Astrocyte (in vitro differentiated cells and primary cell): ENCODE measurements at places on chromosomes 16 and 17. TPM values are rescaled to one million over a fixed set of nuclear protein-coding genes. Genes with fewer than 3 reads are reported as not detected.

GRCh38 chr16:3879887-3880564 is 487 bp downstream of the CREBBP start:
- no peaks in the 10 kb centered on the region for H3K27me3 ChIP-seq
- peaks cover 25% of the 10 kb centered on the region for H3K4me1 ChIP-seq
- H3K36me3 ChIP-seq: no peaks in the 10 kb centered on the region
- peak overlapping the region; percentile 82 for H3K4me3 ChIP-seq
- DNase-seq: peak; percentile 25
- H3K27ac ChIP-seq: peak overlapping the region; percentile 51

The SCIMP gene
- total RNA-seq: not detected in 2 replicates

GRCh38 chr16:73504591-73505575 is 457.0 kb upstream of the ZFHX3 start:
- no peaks in the 10 kb centered on the region for H3K27me3 ChIP-seq
- H3K4me3 ChIP-seq: no peak overlapping the region
- H3K27ac ChIP-seq: no peak overlapping the region

The SULT1A1 gene
- total RNA-seq: 0.41 and 0.53 TPM in 2 replicates

The SPNS2 gene
- total RNA-seq: 1.3 and 4.3 TPM in 2 replicates

The SYNGR2 gene
- 75.0 and 82.2 TPM in 2 replicates for total RNA-seq

GRCh38 chr17:79023886-79024771 is at the start of gene C1QTNF1:
C1QTNF1 (plus strand) TSS chr17:79024169; CDS start chr17:79043969, 19,800 bp downstream.
- peaks cover 30% of the 10 kb centered on the region for H3K4me1 ChIP-seq
- H3K27ac ChIP-seq: no peak within 1 kb of the TSS
- H3K4me3 ChIP-seq: peak within 1 kb of the TSS; percentile 64
- H3K36me3 ChIP-seq: no peaks in the 10 kb centered on the region

The C16orf54 gene
- not detected in 2 replicates for total RNA-seq

DNA sequence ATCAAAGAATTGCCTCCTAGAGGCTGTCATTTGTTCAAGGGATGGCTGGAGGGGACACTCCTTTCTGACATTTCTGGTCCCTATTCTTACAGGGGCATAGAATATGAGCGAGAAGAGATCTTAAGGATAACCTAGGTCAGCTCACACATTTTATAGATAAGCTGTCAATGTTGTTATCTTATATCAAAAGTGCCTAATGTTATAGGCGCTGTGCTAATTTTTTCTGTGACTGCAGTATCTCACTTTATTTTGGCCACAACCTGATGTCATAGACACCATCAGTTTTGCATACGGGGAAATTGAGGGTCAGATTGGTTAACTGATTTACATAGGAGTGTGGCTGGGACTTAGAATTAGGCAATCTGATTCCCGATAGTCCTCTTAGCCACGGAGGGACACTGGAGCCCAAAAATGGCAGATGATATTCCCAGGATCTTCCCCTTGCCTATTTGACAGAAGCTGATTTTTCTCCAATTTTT is 1.2 kb downstream of the CPD start:
- no peak overlapping the region for H3K27ac ChIP-seq
- H3K4me1 ChIP-seq: peaks cover 17% of the 10 kb centered on the region
- H3K27me3 ChIP-seq: no peaks in the 10 kb centered on the region

DNA sequence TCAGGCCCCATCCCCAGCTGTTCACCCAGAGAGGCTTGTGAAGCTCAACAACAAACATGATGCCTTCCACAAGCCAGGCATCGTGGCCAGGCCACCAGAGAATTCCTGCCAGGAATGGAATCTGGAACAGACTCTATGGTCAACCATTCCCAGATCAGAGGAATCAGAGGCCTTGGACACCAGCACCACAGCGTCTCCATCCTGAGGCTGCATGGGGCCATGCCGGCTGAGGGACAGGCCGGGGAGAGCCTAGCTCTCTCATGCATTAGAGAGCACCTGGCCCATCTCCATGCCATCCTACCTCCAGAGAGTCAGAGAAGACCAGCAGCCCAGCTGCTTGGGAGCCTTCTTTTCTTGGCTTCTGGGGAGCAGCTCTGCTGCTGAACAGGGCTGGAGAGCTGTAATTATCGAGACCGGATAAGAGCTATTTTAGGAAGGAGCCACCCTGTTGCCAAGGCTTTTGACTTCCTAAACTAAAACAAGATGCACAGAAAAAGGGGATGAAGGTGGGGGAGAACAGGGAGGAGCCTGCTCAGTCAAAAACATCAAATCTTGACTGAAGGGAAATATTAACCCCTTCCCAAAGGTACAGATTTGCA is 24.5 kb upstream of the MTMR4 start:
- H3K27ac ChIP-seq: no peak overlapping the region
- H3K4me3 ChIP-seq: no peak overlapping the region
- peaks cover 10% of the 10 kb centered on the region for H3K27me3 ChIP-seq

- no peak overlapping the region for H3K4me3 ChIP-seq
- DNase-seq: no peak
- H3K36me3 ChIP-seq: no peaks in the 10 kb centered on the region
- no peak overlapping the region for H3K27ac ChIP-seq
- H3K27me3 ChIP-seq: peaks cover 3% of the 10 kb centered on the region
- H3K4me1 ChIP-seq: no peaks in the 10 kb centered on the region
Measured at GRCh38 chr17:63956296-63956920, 16.3 kb downstream of the SCN4A start.

The KRT20 gene
- not detected in 2 replicates for total RNA-seq

The KCNAB3 gene
- total RNA-seq: 1.0 and 1.4 TPM in 2 replicates

GRCh38 chr16:73051961-73052360 is 4.0 kb upstream of the ZFHX3 start:
- peaks cover 68% of the 10 kb centered on the region for H3K4me1 ChIP-seq
- no peaks in the 10 kb centered on the region for H3K27me3 ChIP-seq
- peak overlapping the region; percentile 93 for H3K27ac ChIP-seq
- H3K36me3 ChIP-seq: no peaks in the 10 kb centered on the region
- no peak overlapping the region for H3K4me3 ChIP-seq

- DNase-seq: peak; percentile 33
- H3K4me1 ChIP-seq: no peaks in the 10 kb centered on the region
- H3K27ac ChIP-seq: no peak overlapping the region
- no peaks in the 10 kb centered on the region for H3K27me3 ChIP-seq
- no peak overlapping the region for H3K4me3 ChIP-seq
- no peaks in the 10 kb centered on the region for H3K36me3 ChIP-seq
Measured at GRCh38 chr16:83561876-83562275, 245.9 kb upstream of the HSBP1 start.

The ALDH3A1 gene
- total RNA-seq: not detected in 2 replicates

DNA sequence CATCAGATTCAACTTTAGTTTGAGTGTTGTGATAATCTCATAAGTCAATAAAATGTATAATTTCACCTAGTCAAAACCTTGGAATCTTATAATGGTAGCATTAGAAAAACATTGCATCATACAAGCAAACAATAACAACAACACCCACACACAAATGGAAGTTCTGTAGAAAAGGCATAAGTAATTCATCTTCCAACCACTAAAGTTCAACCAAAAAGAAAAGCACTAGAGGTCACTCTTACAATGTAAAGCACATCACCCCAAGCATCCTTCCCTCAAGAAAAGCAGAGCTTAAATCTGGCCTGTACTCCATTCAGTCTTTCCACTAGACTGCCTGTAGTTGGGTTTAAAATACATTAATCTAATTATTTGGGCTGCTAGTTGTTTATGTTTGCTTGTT is 1.8 kb downstream of the CNTNAP4 start:
- H3K27me3 ChIP-seq: peaks cover 2% of the 10 kb centered on the region
- no peaks in the 10 kb centered on the region for H3K36me3 ChIP-seq
- DNase-seq: no peak
- no peaks in the 10 kb centered on the region for H3K4me1 ChIP-seq

DNA sequence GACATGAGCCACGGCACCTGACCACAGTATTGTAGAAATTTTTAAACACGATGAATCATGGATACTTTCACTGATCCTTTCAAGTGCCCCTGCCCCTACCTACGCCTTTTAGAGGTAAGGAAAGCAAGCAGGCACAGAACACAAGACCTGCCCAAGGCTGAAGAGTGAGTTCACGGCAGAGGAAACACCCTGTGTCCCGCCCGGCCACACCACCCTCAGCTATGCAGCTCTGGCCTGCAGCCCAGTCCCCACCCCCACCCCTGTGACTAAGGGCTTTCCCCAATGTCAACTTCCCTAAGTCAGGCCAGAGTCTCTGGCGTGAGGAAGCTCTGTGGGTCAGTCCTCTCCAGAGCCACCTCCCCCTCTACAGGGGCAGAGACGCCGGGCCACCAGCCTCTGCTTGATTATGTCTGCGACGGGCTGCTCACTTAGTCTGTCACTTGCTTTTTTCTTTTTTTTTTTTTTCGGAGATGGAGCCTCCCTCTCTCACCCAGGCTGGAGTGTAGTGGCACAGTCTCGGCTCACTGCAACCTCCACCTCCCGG is 8.4 kb downstream of the SLC16A5 start:
- peak overlapping the region; percentile 19 for H3K27ac ChIP-seq
- peaks cover 9% of the 10 kb centered on the region for H3K4me1 ChIP-seq
- no peaks in the 10 kb centered on the region for H3K36me3 ChIP-seq
- no peak overlapping the region for H3K4me3 ChIP-seq

The FSCN2 gene
- total RNA-seq: 5.6 and 8.0 TPM in 2 replicates

- H3K4me1 ChIP-seq: no peaks in the 10 kb centered on the region
- no peak overlapping the region for H3K27ac ChIP-seq
- no peaks in the 10 kb centered on the region for H3K36me3 ChIP-seq
- no peaks in the 10 kb centered on the region for H3K27me3 ChIP-seq
Measured at GRCh38 chr16:78816499-78817195, 717.2 kb downstream of the WWOX start.

DNA sequence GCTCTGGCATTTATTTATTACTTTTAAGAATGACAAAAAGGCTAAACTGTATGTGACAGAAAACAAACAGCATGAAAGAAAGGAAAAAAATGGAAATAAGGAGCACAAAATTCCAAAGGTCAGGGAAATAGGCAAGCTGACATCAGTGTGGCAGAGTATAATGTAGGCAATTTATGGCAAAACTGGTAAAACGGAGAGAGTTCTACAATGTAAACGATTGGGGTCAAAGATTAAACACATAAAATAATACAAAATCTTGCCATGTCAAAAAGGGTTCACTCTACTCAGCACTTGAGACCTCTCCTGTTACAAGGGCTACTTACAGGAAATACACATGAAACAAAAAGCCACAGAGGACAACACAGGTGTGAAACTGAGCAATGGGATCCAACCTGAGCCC is 47.0 kb upstream of the CDRT4 start:
- H3K36me3 ChIP-seq: peaks cover 19% of the 10 kb centered on the region
- no peak for DNase-seq
- H3K27me3 ChIP-seq: no peaks in the 10 kb centered on the region
- peaks cover 30% of the 10 kb centered on the region for H3K4me1 ChIP-seq

DNA sequence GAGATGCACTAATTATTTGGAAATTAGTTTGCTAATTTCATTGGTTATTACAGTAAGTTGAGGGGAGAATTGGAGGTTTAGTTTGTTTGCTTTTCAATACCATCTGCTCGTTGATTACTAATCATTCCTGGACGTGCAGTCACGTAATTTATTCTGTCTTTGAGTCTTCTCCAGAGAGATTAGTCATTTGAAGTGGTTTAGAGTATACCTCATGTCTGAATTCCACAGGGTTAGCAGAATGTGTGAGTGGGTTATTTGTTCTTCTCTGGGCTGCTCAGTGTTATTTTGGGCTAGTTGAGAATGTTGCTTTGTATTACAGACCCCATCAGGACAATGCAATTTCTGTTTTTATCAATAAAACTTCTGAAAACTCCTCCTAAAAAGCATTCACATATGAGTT is 265.0 kb downstream of the RBFOX1 start:
- no peak overlapping the region for H3K27ac ChIP-seq
- no peak overlapping the region for H3K4me3 ChIP-seq
- H3K4me1 ChIP-seq: peaks cover 2% of the 10 kb centered on the region
- H3K27me3 ChIP-seq: no peaks in the 10 kb centered on the region

The MYH8 gene
- total RNA-seq: 0.10 TPM in 1 of 2 replicates, not detected in the other

GRCh38 chr17:5804251-5804650 is 219.9 kb upstream of the NLRP1 start:
- no peaks in the 10 kb centered on the region for H3K4me1 ChIP-seq
- no peaks in the 10 kb centered on the region for H3K36me3 ChIP-seq
- peaks cover 8% of the 10 kb centered on the region for H3K27me3 ChIP-seq
- no peak for DNase-seq

The NGFR gene
- 0.64 and 1.0 TPM in 2 replicates for total RNA-seq

- no peaks in the 10 kb centered on the region for H3K27me3 ChIP-seq
- H3K27ac ChIP-seq: no peak overlapping the region
- no peak overlapping the region for H3K4me3 ChIP-seq
- no peaks in the 10 kb centered on the region for H3K4me1 ChIP-seq
Measured at GRCh38 chr17:51710634-51710979, 447.9 kb downstream of the CA10 start.

- H3K4me3 ChIP-seq: no peak overlapping the region
- DNase-seq: no peak
- peaks cover 10% of the 10 kb centered on the region for H3K36me3 ChIP-seq
- no peak overlapping the region for H3K27ac ChIP-seq
- peaks cover 20% of the 10 kb centered on the region for H3K4me1 ChIP-seq
- H3K27me3 ChIP-seq: no peaks in the 10 kb centered on the region
Measured at GRCh38 chr17:63649813-63650212, 27.6 kb downstream of the MAP3K3 start.

The CD300LB gene
- not detected in 2 replicates for total RNA-seq

- H3K27me3 ChIP-seq: no peaks in the 10 kb centered on the region
- H3K4me1 ChIP-seq: peaks cover 29% of the 10 kb centered on the region
- peak overlapping the region; percentile 55 for H3K4me3 ChIP-seq
- peak overlapping the region; percentile 71 for H3K27ac ChIP-seq
- no peaks in the 10 kb centered on the region for H3K36me3 ChIP-seq
Measured at GRCh38 chr17:62704381-62704971, 77.0 kb downstream of the MRC2 start.

DNA sequence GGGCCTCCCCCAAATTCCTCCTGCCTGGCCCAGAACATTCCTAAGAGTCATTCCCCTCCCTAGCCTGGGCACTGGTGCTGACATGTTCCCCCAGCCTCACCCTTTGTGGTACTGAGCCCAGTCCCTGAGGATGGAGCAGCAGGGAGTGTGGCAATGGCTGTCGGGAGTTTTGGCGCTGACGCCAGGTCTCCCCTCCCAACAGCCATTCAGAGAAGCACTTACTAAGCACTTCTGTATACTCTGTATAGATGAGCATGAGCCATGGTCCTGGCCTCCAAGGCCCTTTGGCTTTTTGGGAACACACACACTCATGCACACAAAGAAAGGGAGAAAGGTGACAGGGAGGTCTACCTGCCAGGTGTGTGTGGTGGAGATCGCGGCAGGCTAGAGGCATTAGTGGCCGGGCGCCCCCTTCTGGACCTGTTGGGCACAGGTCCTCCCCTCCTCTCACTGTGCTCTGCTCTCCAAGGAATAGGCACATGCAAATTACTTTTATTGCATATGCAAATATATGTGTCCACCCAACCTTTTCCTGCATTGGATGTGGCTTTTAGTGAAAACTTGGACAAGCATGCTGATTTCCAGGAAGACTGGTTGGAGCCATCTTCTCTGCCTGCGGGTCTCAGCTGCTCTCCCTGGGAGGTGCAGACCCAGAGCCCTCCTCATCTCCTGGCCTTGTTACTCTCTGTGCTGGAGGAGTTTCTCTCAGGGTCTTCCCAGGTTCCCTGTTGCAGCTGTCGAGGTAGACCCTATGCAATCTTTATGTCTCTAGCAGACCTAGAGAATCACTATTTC is 17.4 kb upstream of the C17orf107 start:
- no peak overlapping the region for H3K27ac ChIP-seq
- DNase-seq: no peak
- H3K36me3 ChIP-seq: no peaks in the 10 kb centered on the region

- DNase-seq: no peak
- H3K4me1 ChIP-seq: no peaks in the 10 kb centered on the region
Measured at GRCh38 chr16:84069540-84069939, 26.9 kb upstream of the SLC38A8 start.

- no peak overlapping the region for H3K4me3 ChIP-seq
- DNase-seq: peak; percentile 68
- no peaks in the 10 kb centered on the region for H3K27me3 ChIP-seq
- peaks cover 9% of the 10 kb centered on the region for H3K4me1 ChIP-seq
Measured at GRCh38 chr17:15290605-15291004, 25.5 kb upstream of the PMP22 start.
